ENCODE measurements at places on chromosomes 12 and 14. TPM values are rescaled to one million over a fixed set of nuclear protein-coding genes. Genes with fewer than 3 reads are reported as not detected.

The SDSL gene
- total RNA-seq: 0.61 TPM

DNA sequence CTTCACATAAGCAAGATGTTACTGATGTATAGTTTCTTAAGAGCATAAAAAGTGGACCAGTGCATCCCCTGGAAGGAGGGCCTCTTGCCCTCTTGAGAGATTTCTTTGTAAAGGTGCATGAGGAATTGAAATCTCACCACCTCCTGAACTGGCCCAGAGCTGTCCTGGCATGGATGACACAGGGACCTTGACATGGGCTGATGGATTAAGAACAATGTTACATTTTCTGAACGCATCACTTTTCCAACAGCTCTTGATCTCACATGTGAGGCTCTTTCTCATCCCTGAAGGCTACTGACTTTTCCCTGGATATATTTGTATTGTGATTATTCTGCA, 360.4 kb downstream of the RGS6 start:
- no peak for DNase-seq

GRCh38 chr14:74584951-74585350, 27.1 kb downstream of the LTBP2 start:
- no peak for DNase-seq

The NACA gene
- total RNA-seq: 1,057 TPM

The MANSC1 gene
- total RNA-seq: 1.1 TPM

DNA sequence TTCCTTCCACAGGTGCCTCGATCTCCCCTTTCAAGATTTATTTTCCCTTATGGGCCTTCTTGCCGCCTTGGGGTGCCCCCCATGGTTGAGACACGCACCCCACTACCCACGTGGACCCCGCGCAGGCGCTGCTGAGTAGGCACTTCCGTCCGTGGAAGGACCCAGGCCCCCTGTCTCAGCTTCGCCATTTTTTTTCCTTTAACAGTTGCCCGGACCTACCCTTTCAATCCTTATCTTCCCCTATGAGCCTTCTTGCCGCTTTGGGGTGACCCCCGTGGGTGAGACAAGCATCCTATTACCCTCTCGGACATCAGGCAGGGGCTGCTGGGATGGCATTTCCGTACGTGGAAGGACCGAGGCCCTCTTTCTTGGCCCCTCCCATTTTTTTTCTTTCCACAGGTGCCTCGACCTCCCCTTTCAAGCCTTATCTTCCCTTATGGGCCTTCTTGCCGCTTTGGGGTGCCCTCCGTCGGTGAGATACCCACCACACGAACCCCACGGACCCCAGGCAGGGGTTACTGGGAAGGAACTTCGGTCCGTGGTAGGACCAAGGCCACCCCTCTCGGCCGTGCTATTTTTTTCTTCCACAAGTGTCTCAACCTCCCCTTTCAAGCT, 268.2 kb downstream of the ALG10 start:
- no peak for DNase-seq

The DIO2 gene
- not detected for total RNA-seq

- no peak for DNase-seq
These were observed 137.3 kb downstream of the CACNA1C start for GRCh38 chr12:2190085-2190484.

DNA sequence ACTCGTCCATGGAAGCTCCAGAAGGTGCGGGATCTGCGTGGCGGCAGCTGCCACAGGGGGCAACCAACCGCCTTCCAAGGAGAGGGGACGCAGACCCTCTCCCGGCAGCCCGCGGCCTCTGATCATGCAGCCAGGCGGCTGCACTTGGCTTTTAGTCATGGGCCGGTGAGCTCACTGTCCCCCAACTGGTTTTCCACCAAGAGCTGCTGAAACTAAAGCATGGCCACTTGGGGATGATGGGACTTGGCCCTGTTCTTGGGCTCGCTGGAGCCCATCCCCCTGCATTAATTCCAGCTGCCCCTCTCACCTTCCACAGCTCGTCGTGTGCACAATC, 39.1 kb downstream of the CCDC85C start:
- DNase-seq: no peak

The AHNAK2 gene
- total RNA-seq: 0.02 TPM

The SLCO1B1 gene
- total RNA-seq: not detected

DNA sequence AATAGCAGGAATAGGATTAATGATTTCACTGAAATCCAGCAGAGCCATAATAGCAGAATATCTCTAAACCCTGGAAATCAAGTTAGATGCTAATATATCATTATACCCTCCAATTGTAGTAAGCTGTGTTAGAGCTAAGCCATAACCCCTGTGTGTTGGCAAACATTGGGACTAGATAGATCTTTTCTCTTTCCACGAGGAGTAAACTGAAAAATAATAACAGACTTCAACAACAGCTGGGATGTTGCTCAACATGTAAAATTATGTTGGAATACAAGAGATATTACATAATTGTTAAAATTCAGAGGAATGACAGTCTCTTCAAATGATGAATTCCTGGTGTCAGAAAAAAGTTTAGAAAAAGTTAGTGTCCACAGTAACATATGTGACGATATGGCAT, 383.8 kb downstream of the SNAPC1 start:
- no peak for DNase-seq

DNA sequence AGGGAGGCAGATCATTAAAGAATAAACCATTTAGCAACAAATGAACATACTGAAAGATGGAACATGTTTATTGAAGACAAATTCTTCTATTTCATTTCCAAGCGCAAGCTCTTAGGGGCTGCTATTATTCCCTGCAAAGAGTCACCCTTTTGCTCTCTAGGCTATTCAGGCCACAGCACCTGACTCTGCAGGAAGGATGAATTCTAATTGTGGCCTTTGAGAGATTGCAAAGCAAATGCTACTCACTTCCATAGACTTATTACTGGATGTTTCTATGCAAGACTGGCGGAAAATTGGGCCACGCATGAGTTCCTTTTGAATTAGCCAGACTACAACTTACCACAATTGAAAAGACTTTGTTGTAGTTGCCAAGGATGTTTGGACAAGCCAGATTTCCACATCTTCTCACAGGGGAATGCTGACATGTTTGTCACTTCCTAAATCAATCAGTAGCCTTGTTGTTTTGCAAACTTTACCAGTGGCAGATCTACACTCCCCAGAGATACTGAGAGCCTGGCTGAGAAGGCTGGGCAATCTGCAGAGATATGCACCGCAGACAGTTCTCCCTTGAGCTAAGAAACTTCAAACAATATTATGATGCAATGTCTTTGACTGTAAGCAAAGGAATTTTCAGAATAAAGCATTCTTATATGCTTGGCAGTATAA, 334.3 kb upstream of the SYT1 start:
- DNase-seq: no peak

DNA sequence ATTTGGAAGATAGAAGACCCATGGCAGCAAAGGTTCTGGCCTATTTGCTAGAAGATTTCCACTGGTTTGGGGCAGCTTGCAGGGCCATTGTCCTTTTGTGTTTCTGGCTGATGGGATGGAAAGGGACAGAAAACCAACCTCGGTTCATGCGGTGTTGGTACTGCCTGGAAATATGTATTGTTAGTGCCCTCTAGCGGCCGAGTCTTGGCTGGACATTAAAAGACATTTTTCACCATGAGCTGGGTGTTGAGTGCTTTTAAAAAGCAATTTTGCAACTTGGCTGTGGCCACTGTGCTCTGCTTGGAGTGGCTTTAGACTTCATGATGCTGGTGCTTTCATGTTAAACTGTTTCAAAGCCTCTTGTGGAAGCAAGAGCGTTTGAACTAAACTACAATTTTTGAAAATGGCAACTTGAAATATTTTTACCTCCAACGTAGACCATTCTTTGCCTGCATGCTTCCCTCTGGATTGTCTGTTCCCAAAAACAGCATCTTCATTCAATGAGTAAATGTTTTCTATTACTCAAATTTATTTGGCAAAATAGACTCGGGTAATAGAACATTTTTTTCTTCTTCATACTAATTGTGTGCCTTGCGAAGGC, 102.7 kb upstream of the TBX5 start:
- peak; percentile 85 for DNase-seq
